ENCODE measurements at places on chromosomes 1 and 21.

- no peak for DNase-seq
These were observed 274.4 kb downstream of the HHAT start for GRCh38 chr1:210603123-210603522.

GRCh38 chr1:77027847-77028246 lies 160.6 kb downstream of the ST6GALNAC5 start:
- DNase-seq, result no peak

DNA sequence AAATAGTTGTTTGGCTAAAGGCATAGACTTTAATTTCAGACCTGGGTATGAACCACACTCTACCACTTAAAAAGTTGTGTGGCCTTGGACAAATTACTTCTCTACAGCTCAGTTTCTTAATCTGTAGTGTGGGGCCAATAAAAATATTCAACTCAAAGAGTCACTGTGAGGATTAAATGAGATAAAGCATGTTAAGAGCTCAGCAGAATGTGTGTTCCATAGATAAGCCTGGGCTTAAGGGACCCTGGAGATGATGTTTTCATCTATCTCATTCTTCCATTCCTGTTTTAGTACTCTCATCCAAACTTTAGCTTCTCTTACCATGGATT lies 17.7 kb downstream of the S100A10 start:
- no peak for DNase-seq

DNA sequence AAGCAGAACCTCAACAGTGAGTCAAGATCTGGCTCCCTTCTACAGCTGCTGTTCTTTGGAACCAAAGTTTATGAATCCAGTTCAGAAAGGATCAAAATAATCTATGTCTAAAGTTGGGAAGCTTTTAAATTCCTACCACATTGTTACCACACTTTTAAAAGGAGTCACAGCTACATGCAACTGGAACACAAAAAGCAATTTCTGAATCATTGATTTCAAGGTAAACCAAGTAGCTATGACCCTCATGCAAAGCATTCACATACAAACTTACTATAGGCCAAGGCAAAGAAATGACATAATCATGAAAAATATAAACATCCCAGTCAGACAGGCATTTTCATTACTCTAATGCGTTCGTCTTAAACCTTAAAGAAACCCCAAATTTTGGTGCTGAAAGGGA lies 3.5 kb downstream of the SIPA1L2 start:
- no peak for DNase-seq

GRCh38 chr1:225945564-225945963 lies 4.5 kb upstream of the LEFTY2 start:
- DNase-seq, result no peak

GRCh38 chr1:224432146-224432545 lies 2.5 kb downstream of the WDR26 start:
- DNase-seq, result no peak
